Hepatocyte (in vitro differentiated cells): ENCODE measurements at places on chromosomes 16 and 17. TPM values are rescaled to one million over a fixed set of nuclear protein-coding genes. Genes with fewer than 3 reads are reported as not detected.

GRCh38 chr17:1604831-1605528 is 23.7 kb downstream of the SLC43A2 start:
- peak; percentile 7 for DNase-seq

- DNase-seq, result no peak
Measured at GRCh38 chr17:66353937-66354401, 51.6 kb downstream of the PRKCA start.

DNA sequence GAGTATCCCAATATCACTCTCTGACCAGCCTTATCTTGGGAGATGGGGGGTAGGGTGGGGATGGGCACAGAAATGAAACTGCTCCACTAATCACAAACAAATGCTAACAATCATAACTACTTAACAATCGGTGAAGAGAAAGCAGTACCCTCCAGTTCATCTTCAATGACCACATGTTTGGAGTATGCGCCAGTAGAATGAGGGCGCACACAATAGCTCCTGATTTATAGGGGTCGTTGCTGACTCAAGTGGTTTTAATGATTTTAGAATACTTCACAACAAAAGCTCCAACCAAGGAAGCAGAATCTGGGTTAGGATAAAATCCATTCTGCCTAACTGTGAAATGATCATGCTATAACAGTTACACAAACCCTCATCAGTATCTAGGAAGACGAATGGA is 184.4 kb downstream of the AATF start:
- no peak for DNase-seq

DNA sequence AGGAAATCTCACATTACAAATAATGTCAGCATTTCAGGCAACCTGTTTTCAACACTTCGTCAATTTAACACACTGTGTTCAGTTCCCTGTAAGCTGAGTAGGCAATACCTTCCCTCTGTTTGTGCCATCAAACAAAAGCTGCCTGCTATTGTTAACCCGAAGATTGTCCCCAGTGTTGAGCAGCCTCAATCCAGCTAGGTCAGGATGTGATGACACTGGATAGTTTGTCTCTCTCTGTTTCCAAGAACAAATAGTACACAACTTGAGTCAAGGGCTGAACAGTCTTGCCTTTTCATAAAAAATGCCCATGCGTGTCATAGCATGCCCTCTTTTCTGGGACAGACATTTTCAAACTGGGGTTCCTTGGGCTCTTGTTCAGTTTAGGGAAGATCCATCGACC is 36.4 kb downstream of the HSD17B2 start:
- no peak for DNase-seq

DNA sequence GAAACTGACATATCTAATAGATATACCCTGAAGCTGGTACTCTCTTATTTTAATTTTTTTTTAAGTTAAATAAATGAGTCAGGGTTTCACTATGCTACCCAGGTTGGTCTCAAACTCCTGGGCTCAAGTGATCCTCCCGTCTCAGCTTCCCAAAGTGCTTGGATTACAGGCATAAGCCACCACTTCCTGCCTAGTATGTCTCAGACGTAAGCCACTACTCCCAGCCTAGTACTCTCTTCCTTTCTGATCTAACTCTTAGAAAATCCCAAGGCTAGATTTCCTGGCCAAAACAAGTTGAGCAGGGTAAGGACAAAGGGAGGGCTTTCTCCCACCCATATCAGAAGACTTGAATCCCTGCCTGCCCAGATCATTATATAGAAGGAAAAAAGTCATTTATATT is 33.7 kb downstream of the HOXB1 start:
- no peak for DNase-seq

DNA sequence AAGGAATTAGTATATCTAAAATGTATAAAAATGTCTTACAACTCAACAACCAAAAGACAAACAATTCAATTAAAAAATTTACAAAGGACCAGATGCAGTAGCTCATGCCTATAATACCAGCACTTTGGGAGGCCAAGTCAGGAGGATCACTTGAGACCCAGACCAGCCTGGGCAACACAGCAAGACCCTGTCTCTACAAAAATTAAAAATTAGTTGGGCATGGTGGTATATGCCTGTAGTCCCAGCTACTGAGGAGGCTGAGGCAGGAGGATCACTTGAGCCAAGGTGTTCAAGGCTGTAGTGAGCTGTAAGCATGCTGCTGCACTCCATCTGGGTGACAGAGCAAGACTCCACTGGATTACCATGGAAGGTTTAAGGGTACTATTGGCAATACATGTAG is 33.8 kb downstream of the ZNRF1 start:
- no peak for DNase-seq

DNA sequence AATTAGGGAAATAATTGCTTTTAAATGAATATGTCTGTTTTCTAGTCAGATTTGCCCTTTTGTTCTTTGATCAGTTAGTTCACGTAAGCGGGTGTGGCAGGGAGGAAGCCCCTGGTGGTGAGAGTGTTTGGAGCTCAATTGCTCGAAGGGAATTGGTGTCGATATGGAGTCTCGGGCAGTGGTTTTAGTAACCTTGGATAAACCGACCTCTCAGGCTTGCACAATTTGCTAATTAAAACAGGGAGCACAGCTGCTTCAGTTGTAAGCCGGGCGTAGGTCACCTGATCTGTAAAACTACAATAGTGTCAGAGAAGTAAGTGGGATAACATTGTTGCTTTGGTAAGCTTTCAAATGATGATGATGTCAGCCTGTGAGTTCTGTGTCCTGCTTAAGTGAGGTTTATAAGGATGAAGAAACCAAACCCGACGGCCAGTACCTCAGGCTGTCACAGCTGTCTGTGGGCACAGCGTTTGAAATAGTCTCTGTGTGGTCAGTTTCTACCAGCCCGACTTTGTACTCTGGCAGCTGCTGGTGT is 2.9 kb downstream of the ZNF750 start:
- no peak for DNase-seq

GRCh38 chr17:60554377-60554788 is 28.3 kb upstream of the APPBP2 start:
- DNase-seq, result no peak

DNA sequence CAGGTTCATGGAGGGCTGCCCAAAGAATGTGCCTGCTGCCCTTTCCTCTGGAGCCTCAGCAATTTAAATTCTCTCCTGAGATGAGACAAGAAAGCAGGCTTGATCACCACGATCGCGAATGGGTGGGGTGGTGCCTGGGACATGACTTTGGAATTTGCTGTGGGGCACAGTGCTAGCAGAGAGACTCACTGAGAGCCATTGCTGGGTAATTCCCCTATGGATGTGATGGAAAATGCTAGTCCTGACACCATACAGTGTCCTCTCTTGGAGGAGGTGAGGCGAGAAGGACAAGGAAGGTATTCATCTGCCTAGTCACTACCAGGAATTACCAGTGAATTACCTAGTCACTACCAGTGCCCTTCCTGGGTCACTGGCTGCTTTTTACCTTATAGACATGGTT is 15.5 kb downstream of the FAM20A start:
- DNase-seq, result no peak

DNA sequence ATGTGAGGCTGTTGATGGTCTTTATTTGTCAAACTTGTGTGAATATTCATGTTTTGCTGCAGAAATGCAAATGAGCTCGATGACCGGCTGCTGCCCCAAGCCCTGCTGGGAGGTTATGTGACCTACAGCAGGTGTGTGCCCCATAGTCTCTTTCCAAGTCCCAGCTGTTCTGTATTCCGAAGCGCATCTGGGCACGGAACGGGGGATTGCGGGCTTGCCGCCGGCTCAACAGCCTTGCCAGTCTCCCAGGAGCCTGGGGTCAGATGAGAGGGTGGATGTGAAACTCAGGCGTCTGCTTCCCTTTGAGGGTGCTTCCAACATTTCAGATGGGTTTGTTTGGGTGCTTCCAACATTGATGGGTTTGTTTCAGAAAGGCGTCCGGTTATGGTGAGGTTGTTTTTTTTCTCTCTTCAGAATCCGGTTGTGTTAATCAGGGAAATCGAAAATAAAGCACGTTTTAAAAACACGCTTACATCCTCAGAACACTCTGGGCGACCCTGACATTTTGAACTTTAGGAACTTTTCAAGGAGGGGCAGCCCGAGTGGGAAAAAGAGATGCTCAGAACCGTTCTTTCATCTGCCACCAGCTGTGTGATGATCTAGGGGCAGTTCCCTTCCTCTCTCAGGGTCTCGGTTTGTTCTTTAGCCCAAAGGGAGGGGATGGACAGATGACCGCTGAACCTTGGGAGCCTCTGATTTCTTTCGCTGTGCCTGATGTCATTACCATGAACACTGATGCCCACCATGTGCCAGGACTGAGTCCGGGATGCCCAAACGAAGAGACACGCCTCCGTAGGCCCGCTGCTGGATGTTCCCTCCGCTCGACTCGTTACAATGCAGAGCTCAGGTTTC is 47.8 kb upstream of the AMZ2 start:
- DNase-seq, result no peak

GRCh38 chr17:77423589-77424451 is 283.1 kb downstream of the SEC14L1 start:
- peak; percentile 78 for DNase-seq

GRCh38 chr16:2977440-2977839 is 2.8 kb downstream of the PKMYT1 start:
- DNase-seq, result no peak

Gene SLC22A31
- polyA plus RNA-seq, result 1.4 and 12.1 TPM in 2 replicates

Gene ACE
- polyA plus RNA-seq, result 7.2 and 9.5 TPM in 2 replicates

Gene ACTG1
- polyA plus RNA-seq, result 2,719 and 2,832 TPM in 2 replicates

Gene SOX15
- 0.89 and 0.95 TPM in 2 replicates for polyA plus RNA-seq

Gene XAF1
- polyA plus RNA-seq, result 1.2 and 1.9 TPM in 2 replicates

Gene QPRT
- polyA plus RNA-seq, result 340 and 371 TPM in 2 replicates

Gene CCDC154
- 1.6 and 4.6 TPM in 2 replicates for polyA plus RNA-seq
